ENCODE measurements at places on chromosomes 16 and 17.

- no peak for DNase-seq
Measured at GRCh38 chr17:44555099-44555498, 2.2 kb upstream of the FZD2 start.

GRCh38 chr17:79440251-79440650 lies 170.6 kb downstream of the RBFOX3 start:
- DNase-seq, result no peak

- no peak for DNase-seq
Measured at GRCh38 chr16:77183137-77183536, 7.9 kb upstream of the MON1B start.

DNA sequence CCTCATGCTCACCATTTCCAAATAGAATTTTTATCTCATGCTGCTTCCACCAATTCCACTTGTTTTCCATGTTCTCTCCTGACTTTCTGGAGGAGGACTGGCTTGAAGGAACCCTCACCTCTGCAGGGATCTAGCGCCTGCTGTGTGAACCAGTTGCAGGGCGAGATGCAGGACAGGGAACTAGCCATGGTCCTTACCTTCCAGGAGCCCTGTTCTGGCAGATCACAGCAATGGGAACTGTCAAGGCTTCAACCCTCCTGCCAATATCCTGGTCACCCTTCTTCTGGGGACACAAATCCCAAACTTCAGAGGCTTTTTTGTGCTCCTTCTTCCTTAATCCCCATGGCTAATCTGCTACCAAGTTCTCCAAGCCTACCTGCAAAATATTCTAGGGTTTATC lies 60.4 kb upstream of the MMP2 start:
- DNase-seq, result no peak

GRCh38 chr16:73280388-73280787 lies 232.5 kb upstream of the ZFHX3 start:
- DNase-seq, result no peak
